ENCODE measurements at places on chromosomes 2 and 18.

DNA sequence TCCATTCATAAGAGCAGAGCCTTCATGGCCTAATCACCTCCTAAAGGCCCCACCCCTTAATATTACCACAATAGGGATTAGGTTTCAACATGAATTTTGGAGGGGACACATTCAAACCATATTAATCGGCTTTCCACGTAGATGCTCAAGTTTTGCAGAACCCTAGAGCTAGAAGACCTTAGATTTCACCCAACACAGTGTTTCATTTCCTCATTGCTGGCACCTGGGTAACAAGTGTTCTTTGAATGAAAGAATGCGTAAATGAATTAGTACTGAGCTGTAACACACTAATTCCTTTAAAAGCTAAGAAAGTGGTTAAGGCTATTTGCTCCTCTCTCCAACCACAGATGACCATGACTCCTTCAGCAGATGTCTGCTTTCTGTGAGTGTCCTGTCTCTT is 252.5 kb downstream of the SMAD2 start:
- DNase-seq, result no peak

DNA sequence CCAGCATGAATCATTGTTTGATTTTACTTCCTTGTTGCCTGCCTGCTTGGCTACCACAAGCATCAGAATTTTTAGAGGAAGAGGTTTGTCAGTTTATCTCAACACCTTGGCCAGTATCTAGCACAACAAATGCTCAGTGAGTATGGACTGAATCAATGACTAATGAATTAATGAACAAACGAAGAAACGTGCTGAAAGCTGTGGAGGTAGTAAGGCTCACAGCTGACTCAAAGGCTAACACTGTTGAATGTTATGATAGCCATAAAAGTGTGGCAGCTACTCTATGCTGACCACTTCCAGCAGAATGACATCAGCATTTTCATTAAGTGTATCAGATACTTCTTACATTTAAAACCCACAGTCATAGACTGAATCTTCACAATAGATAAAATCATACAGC is 543.4 kb downstream of the IRS1 start:
- no peak for DNase-seq

DNA sequence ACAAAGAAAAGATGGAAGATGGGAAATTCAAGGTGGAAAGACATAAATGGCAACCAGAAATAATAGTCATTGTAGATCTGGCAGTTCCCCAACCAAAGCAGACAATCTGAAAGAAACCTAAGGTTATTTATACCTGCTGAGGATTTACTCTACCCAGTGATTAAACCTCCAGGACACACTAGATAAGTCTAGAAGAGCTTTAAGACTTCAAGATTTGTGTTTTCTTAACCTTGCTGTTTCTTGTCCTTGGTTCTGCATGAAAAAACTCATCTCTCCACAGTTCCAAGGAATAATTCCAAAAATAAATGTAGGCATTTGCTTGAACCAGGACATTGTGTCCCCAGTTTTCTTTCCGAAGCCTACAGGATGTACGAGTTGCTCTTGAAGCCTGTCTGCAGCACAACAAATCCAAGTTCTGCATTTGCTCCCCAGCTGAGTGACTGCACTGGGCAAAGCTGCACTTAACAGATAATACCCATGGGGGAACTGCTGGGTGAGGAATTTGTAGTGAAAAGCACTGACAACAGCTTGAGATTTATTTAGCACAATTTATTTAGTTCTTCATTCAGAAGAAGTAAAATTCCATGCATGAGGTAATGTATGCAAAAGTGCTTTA is 19.8 kb downstream of the DTNA start:
- no peak for DNase-seq

DNA sequence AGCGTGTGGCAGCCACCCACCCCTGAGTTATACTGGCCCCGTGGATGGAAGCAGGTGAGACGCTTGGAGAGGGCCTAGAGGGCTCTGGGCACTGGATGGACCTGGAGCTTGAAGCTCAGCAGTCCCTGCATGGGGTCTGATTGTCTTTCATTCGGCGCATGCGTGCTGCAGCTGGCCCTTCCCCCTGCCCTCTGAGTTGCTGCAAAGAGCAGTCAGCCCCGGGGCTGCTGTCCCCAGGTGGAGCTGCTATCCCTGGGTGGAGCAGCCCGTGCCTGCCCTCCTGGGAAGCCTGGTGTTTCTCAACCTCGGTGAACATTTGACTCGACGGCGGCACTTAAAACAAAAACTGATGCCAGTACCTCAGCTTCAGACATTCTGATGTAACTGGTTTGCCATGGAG is 29.6 kb downstream of the IGFBP5 start:
- no peak for DNase-seq

- DNase-seq, result no peak
These were observed 91.6 kb upstream of the RMP24 start for GRCh38 chr18:35880788-35881455.

DNA sequence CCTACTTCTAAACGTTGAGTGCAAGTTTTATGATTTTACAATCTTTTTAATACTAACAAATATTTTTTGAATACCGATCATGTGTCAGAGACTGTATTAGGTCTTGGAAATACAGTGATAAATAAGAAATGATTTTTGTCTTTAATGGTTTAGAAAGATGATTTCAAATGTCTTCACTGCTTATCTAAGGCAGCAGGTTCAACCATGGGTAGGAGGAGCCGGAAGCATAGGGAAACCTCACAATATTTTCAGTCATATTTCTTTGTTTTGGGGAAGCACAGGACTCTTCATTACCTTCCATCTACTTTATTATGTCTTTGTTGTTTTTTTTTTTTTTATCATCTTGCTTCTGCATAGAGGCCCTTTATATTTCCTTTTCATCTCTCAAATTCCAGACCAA is 165.2 kb upstream of the EPC2 start:
- no peak for DNase-seq

DNA sequence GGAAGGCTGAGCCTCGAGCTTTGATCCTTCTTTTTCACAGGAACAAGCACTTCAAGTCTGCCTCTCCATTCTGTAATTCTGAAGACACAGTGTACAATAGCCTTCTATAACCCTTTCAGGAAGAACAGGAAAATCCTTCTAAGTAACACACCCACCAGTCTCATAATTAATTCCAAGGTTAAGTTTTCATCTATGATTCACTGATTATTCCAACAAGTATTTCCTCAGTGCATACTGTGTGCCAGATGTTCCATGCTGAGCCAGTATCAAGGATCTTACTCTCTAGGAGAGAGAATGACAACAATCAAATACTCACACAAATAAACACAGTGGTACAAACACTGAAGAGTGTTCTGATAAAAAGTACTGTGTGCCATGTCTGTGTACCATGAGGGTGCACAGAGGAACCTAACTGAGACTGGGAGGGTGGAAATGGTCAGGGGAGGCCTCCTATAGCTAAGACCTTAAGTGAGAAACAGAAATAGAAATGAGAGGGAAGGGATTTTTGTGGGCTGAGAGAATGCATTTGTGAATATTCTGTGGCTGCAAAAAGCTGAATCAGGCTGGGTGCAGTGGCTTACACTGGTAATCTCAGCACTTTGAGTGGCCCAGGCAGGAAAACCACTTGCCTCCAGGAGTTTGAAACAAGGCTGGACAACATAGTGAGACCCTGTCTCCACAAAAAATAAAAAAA is 7.3 kb upstream of the MTLN start:
- DNase-seq, result no peak

DNA sequence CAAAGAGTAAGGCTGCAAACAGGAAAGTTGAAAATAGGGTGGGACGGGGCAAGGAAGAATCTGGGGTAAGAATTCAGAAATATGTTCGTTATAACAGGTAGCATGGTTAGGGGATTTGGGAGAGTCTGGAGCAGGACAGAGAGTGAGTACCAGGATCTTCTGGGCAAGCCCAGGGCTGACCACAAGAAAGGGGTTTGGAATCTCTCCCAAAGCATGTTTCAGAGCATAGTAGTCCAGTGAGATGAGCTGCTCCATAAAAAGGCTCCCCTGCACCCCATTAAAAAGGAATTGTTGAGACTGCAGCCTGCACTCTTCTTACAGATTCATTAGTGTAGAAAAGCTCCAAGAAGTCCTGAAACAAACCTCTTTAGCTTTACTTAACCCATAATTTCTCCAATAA is 291.1 kb downstream of the MTX2 start:
- no peak for DNase-seq

DNA sequence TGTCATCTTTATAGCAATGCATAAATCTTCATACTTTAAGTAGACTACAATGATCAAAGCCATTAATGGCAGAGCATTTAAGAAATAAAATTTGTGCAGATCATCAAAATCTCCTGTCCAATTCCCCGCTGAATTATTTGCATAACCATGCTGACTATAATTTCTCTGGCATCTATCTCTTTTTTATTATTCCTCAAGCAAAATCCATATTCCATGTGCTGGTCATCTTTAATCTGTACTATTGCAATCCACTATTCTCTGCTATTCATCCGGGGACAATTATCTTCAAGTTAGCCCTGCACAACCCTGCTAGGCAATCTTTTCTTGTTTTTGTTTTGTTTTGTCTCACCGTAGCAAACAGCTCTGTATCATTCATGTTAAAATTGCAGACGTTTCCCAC is 1469.6 kb upstream of the NXPH2 start:
- no peak for DNase-seq

GRCh38 chr2:132811148-132811915 is 141.3 kb upstream of the LYPD1 start:
- no peak for DNase-seq

- DNase-seq, result no peak
These were observed 42.0 kb downstream of the MCFD2 start for GRCh38 chr2:46873604-46874068.

- no peak for DNase-seq
These were observed 55.2 kb upstream of the UGP2 start for GRCh38 chr2:63786471-63786870.

GRCh38 chr2:239369631-239370161 is 31.1 kb downstream of the HDAC4 start:
- DNase-seq, result peak; percentile 39

DNA sequence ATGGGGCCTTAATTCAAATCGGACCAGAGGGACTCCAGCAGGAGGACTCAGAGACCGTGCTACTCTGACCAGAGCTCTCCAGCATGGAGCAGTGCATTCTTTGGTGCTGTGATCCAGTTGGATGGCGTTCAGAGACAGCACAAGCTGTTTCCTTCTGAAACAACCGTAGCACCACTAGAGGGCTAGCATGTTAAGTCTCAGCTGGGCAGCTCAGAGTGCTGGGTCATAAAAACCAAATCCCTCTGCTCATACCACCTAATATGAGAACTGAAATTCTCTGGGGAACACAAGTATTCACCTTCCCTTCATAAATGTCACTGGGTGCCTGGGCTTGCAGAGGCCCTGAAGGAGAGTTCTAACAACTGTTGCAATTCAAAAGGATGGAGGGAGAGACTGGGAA is 97.7 kb upstream of the TFCP2L1 start:
- DNase-seq, result no peak

- DNase-seq, result no peak
These were observed 748.7 kb downstream of the RNF144A start for GRCh38 chr2:7665880-7666279.

DNA sequence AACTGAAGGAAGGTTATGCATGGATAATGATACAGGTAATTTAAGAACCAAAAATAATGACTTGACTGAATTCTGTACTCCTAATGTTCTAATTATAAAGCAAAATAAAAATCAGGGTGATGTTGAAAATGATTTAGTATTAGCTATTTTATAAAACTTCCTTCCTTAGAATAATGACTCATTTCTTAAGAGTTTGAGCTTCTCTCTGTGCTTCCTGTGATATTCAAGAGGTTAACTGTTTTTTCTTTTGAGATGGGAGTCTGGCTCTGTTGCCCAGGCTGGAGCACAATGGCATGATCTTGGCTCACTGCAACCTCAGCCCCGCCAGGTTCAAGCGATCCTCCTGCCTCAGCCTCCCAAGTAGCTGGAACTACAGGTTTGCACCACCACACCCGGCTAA is 14.8 kb downstream of the HADHA start:
- no peak for DNase-seq

DNA sequence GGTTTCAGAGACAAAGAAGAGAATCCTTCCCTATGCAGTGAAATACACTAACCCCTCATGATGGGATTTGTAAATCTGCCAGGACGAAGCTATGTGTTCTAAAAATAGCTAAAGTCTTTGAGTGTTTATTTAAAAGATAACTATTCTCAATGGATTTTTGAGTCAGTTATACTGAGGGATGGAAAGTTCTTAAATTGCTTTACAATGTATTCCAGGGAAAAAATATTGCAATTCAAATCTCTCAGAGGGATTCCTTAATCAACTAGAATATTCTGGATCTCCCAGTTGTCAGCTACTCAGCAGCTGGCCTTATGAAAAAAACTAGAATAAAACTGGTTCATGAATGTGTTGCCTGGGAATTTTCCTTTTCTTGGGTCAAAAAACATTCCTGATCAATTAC is 312.4 kb downstream of the PLCL1 start:
- no peak for DNase-seq

DNA sequence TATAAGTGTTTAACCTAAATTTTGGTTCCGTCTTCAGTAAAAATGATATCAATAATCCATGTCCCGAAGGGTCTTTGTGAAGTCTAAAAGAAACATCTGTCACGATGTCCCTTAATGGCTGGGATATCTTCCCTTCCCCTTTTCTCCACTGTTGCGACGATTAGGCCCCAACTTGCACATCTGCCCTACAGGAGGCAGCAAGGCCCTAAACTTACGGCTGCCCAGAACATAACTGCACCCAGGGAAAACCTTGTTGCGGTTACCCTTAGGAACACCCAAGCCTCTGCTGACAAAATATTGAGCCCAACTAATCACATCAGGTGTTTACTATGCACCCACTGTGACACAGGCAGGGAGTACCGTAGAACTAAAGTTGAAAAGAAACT is 1.3 kb upstream of the SMAD2 start:
- DNase-seq, result no peak

- no peak for DNase-seq
These were observed 73.3 kb upstream of the NT5C1B start for GRCh38 chr2:18662689-18663088.

GRCh38 chr18:49345931-49346696 is 114.3 kb downstream of the DYM start:
- no peak for DNase-seq

GRCh38 chr2:205323929-205324328 is 358.4 kb upstream of the NRP2 start:
- no peak for DNase-seq

DNA sequence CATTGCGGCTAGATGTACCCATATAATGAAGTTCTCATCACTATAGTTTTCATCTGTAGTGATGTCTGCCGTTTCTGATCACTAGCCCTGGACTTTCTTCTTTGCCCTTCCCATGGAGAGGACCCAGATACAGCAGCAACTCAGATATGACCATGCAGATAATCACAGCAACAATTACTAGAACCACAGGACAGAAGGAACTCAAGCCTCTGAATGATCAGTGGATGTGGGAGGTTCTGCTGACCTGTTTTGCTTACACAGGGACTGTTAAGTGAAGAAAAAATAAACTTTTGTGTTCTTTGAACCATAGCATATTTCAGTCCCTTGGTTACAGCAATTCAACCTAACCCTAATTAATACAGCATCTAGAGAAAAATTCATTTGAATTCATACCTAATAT is 62.7 kb downstream of the ACVR1 start:
- no peak for DNase-seq

GRCh38 chr18:68178921-68179320 is 536.0 kb downstream of the TMX3 start:
- DNase-seq, result no peak

GRCh38 chr2:133063775-133064174 is 393.8 kb upstream of the LYPD1 start:
- no peak for DNase-seq
